Activated naive CD4-positive, alpha-beta T cell (primary cell): ENCODE measurements at places on chromosomes 6 and 20.

DNA sequence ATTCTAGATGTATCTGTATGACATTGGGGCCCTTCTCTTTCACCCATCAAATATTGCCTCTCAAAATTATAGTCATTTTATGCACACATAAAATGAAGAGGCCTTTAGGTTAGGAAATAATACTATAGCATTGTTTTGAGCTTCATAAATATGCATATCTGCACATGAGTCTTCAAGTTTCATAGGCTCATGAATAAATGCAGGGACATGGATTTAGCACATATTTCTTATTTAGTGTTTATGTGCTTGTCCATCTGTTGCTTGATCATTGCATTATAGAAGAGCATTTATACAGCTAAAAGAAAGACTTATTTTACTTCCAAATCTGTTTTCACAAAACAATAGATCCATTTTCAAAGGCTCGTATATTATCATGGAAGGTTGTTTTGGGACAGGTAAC, 455.8 kb downstream of the EPM2A start:
- no peak for DNase-seq

DNA sequence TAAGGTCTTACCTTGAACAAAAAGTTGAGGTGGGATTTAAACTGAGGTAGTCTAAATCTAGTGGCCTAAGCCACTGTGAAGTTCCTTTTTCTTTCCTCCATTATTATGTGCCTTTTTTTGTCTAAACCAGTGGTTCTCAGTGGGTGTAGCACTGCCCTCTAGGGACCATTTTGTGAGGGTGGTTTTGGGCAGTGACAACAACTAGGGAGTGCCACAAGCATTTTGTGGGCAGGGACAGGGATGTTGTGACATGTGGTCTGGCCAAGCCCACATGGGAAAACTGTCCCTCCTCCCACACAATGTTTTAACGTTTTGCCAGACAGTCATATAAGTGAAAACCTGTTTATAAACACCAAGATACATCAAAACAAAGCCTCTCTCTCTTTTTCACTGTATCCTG, 899.4 kb upstream of the FLRT3 start:
- no peak for DNase-seq

- DNase-seq = no peak
These were observed 244.1 kb upstream of the QKI start for GRCh38 chr6:163170294-163170883.

DNA sequence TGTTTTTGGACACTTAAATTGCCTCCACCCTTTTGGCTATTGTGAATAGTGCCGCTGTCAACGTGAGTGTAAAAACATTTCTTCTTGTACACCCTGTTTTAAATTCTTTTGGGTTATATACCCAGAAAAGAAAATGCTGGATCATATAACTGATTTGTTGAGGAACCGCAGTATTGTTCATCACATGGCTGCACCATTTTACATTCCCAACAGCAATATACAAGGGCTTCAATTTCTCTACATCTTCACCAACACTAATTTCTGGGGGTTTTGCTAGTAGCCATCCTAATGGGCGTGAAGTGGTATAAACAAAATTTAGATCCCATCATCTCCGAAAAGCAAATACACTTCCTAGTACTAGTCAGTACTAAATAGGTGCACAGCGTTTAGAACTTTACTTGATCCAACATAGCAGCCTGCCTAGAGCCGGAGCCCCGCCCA, 579 bp upstream of the BPHL start:
- no peak for DNase-seq

DNA sequence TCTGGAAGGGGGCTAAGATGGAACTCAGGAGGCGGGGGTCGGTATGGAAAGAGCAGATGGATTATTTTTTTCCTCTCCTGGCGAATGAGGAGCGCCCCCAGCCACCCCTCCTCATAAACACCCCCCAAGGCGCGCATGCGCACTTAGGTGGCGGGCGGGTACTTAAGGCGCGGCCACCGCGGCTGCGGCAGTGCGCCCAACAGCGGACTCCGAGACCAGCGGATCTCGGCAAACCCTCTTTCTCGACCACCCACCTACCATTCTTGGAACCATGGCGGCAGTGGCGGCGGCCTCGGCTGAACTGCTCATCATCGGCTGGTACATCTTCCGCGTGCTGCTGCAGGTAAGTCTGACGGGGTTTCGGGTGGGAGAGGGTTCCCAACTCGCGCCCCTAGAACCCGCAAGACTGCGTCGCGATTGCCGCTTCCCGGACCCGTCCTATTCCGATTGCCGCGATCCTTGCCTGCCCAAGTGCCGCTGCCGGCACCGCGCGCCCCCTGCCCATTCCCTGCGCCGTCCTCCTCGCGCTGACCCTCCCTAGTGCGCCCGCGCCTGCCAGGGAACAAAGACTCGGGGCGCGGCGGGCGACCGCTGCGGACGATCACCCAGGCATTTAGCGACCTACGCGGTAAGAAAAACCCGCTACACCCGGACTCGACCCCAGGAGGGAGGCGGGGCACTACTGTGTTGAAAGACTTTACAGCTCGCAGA, at the start of gene NNAT:
NNAT (plus strand) TSS at position 190 of the 711 bp plus-strand sequence; CDS start at position 272, 82 bp downstream.
- DNase-seq = no peak

GRCh38 chr6:154696661-154697060, 36.6 kb upstream of the SCAF8 start:
- DNase-seq = no peak

DNA sequence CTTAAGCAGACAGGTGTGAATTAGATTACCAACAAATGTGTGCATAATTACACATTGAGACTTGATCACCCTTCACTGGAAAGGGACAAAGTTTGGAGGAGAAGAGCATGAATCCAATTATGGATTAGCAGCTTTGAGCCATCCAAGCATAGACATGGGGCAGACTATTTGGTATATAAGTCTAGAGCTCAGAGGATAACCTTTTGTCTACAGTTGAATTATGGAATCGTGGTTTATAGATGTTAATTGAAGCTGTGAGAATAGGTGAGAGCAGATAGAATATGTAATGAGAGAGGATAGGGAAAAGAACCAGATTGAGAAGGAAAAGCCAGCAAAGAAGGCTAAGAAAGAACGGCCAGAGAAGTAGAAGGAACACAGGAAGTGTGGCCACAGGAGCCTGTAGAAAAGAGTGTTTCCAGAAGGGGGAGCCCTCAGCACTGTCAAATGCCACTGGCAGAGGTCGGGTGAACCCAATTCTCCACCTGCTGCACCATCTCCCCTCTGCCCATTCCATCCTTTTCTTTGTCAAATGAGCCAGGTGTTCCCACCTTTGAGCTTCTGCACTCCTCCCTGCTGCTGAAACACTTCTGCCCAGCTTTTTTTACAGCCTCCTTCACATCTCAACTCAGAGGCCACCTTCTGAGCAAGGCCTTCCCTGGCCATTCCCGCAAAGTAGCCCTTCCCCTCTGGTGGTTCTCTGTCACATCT, 7.3 kb downstream of the DNTTIP1 start:
- no peak for DNase-seq

DNA sequence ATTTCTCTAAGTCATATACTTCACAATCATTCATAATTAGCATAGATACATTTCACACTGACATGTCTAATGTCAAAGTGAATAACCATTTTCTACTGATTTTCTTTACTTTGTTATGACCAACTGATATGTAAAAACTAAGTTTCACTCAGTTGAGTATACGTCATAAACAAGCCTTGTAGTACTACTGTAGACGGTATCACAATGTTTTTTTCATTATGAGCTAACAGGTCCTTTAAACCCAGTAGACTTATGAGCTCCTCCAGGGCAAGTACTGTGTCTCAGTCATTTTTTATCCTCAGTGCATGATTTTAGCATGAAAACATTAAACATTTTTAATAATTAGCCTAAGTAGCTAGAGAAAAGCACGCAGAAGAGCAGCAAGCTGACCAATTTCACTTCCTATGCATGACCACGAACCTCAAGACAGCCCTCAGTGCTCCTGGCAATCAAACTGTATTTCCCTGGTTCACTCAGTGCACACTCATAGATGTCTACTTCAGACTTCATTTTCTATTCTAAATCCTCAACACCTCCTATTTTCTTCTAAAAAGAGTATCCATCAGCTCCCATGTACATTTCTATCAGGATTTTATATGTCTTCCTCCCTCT, 32.0 kb upstream of the TFAP2D start:
- DNase-seq = no peak

DNA sequence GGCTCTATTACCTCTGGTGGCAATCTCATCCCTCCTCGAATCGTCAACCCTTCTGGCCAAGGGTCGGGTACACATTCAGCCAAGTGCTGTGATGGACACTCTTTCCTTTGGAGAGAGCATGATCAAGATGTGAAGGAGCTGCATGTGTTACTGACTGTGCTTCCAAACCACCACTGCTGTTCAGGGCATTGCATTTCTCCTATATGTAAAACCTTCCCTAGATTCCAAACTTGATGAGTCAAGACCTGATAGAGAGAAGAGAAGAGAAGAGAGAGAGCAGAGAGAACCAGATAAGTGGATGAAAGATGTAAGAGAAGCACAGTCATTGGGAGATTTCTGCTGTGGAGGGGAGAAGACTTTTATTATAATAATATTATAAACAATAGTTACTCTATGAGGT, 162.2 kb downstream of the KCNQ5 start:
- no peak for DNase-seq

GRCh38 chr6:579339-579738, 77.6 kb downstream of the HUS1B start:
- no peak for DNase-seq
